ENCODE measurements at places on chromosomes 1 and 21.

DNA sequence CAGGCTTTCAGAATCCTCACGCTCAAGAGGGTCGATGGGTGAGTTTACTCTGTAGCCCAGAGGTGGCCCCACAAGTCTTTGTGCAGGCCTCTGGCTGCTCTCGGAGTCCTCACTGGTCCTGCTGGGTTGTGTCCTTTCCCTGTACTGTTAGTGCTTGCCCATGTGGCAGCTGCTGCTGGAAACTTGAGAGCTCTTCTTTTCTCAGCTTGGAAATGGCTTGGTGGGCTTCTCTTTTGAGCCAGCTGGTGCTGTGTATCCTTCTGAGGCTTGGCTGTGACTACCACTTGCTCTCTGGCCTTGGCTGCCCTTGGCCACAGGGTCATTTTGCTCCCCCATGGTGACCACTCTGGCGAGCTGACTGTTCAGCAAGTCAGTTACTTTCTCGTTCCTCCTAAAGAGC lies 82.2 kb upstream of the LMO4 start:
- no peak for DNase-seq

GRCh38 chr1:18007391-18008041 lies 100.1 kb upstream of the IGSF21 start:
- DNase-seq = no peak

DNA sequence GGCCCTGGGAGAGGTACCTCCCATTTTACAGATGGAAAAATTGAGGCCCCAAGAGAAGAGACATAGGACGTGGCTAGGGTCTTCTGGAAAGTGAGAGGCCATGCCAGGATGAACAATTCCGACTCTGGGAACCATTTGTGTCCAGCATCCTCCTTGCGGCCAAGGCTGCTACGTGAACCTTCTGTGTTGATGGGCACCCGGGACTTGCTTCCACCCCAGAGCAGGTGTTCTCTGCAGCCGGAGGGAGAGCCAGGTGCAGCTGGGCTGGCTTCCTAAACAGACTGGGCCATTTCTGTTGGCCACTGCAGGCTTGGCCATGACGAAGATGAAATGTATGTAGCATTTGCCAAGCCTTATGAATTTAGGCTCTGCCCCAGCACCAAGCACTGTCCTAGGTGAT lies 118.9 kb downstream of the PRDM2 start:
- DNase-seq = no peak

DNA sequence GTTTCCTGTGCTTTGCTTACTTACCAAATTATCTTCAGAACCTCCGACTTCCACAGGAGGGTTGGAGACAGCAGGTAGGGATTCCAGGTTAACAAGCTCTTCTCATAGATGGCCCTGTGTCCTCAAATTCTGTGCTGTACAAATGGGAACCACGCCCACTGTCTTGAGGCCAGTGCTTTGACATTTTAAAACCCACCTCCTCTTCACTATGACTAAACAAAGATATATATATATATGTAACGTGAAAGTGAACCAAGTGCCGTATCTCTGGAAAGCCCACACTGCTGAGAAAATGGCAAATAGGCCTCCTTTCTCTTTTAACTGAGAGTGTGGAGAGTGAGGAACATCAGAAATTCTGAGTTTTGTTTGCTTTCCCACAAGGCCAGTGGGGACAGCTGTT lies 99.6 kb downstream of the ZBTB18 start:
- DNase-seq = no peak

DNA sequence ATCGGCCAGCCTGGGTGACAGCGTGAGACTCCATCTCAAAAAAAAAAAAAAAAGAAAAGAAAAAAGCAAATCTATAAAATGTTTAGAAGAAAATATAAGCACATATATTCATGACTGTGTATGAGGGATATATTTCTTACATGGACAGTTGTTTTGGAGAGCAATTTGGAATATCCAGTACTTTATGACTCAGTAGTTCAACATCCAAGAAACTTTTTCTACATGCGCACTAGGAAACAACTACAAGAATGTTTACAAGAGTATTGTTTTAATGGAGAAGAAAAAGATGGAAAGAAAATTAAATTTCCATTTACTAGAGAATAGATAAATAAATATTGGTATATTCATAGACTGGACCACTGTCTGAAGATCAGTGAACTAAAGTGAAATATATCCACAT lies 77.5 kb downstream of the MAST2 start:
- DNase-seq = no peak

GRCh38 chr1:109115685-109116084 lies 1.8 kb downstream of the ELAPOR1 start:
- DNase-seq = peak; percentile 34

GRCh38 chr1:33957854-33958253 lies 94.0 kb downstream of the HMGB4 start:
- no peak for DNase-seq

DNA sequence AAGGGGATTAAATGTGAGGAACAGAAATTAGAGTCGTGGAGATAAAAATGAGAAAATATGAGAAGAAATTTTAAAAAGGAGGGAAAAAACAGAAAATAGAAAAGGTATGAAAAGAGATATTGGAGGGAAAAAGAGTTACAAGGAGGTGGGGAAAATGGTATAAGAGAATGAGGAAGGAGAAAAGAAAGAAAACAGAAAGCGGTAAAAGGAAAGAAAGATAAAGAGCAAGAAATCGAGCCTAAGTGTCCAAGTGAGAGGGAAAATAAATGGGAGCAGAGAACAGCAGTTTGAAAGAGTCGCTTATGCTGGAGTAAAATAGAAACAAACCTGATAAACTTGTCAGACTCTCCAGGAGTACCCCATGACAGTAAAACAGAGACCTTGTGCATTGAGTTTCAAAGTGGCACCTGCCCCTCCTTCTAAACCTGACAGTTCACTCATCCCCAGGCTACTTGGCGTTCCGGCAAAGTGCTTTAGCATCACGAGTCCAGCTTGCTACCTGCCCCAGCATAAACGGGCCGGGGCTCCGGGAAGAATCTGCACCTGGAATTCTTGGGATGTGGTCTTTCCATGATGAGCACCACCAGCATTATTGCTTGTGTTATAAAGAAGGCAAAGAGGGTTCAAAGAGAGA lies 585 bp downstream of the NEGR1 start:
- DNase-seq = peak; percentile 4

DNA sequence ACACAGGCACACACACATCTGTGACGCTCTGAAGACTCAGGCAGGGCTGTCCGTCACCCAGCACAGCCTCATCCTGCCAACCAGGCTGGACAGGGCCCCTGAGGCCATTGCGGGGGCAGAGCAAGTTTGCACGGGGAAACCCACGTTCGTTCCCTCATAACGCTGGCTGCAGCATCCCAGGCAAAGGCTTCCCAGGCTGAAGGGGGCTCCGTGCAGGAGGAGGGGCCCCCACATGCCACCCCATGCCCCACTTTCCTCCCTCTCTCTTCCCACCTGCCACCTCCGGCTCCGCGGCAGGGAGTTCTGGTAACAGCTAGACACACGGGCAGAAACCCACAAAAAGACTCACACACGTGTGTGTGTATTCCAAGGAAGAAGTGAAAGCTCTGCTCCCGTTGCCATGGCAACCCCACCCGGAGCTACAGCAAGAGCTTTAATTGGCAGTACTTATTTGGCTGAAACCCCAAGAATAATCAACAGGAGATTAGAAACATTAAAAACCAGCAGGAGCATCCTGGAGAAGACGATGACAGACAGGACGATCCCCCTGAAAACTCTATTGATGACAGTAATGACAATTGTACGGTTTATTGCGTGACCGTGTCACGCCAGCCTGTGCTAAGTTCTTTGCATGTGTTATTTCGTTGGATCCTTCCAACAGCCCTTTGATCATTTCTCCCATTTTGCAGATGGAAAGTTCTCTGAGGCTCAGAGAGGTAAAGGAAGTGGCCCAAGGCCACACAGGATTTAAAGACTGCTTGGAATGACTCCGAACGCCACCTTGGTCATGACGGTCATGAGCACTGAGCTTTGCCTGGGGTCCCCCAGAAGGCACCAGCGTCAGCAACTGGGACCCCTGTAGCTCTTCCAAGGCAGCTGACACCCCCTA lies 247.1 kb downstream of the NPHP4 start:
- no peak for DNase-seq

DNA sequence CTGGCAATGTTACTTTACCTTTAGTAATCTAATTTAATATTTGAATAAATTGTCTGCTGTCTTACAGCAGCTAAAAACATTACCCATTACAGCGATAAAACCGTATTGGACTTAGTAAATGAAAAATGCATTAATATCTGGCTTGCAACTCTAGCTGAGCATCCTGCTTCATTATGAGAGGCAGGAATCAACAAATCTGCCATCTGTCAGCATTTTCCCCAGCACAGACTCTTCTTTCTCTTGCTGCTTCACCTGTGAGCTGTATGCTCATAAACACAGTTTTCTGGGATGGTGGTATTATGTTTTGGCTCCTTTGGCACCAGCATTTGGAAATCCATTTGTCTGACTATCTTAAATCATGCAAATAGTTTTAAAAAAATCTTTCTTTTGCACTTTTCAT lies 487.1 kb downstream of the KCNT2 start:
- DNase-seq = no peak

- no peak for DNase-seq
Measured at GRCh38 chr1:244672946-244673682, 20.2 kb downstream of the DESI2 start.

DNA sequence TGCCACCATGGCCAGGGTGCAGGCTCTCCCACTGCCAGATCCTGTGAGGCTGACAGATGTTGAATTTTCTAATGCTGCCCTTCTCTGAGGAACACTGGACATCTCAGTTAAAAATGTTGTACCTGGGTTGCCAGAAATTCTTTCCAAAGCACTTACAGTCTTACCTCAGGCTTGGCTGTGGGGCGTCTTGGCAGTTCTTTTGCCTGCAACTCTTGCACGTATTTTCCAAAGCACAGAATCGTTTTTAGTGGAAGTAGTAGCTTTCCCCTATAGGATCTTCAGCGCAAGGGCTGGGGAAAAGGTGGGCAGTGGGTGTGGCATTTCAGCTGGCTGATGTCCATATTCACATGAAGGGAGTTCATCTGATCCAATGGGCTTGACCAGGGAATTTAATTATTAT lies 53.9 kb downstream of the EDN2 start:
- DNase-seq = no peak

- no peak for DNase-seq
Measured at GRCh38 chr1:3159121-3159520, 90.1 kb downstream of the PRDM16 start.

GRCh38 chr1:17400725-17401341 lies 28.8 kb downstream of the PADI6 start:
- no peak for DNase-seq

- DNase-seq = peak; percentile 48
Measured at GRCh38 chr21:34933609-34934335, 115.3 kb downstream of the RUNX1 start.

DNA sequence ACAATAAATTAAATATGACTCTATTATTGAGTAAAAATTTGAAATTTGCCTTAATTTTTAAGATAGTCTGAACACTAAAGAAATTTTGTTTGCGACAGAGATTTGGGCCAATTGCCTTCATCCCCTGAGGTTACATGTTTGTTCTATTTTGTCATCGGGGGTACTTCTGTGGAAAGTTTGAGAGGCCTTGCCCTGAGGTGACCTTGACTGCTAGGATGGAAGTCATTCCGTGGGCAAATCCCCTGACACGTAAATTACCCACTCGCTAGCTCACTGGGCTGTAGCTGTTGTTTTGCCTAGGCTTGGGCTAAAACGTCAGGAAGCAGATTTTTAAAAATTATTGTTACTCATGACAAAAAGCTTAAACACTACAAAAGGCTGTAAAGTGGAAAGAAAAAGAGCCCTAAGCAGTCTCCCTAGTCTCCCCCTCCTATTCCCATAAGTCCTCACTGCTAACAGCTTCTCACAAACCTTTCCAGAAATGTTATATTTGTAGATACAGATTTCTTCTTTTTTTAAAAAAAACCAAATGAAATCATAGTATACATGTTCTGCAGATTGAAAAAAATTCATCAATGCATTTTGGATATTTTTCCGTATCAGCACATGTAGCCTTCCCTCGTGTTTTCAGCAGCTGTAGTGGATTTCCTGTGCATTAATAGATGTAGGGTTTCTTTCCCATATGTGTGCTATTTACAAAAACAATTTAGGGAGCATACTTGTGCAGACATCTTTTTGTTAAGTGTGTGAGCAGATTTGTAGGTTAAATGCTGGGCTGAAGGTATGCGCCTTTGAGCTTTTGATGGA lies 142.7 kb downstream of the MRPS6 start:
- no peak for DNase-seq

- no peak for DNase-seq
Measured at GRCh38 chr1:160776178-160776577, 19.8 kb upstream of the LY9 start.

DNA sequence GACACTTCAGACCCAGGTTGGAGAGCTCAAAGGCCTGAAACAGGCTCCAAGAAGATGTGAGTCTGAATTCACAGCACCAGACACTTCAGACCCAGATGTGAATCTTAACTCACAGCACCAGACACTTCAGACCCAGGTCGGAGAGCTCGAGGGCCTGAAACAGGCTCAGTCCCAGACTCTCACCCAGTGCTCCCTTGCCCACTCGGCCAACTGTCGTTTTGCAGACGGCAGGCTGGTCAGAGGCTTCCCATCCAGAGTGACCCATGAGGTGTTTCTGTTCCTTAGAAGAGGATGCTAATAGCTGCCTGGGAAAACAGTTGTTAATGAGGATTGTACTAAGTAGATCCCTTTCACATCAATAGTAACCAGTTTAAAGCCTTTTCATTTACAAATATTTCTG lies 88.4 kb downstream of the ADARB1 start:
- no peak for DNase-seq

GRCh38 chr1:108049178-108049819 lies 84.3 kb upstream of the VAV3 start:
- DNase-seq = peak; percentile 12

DNA sequence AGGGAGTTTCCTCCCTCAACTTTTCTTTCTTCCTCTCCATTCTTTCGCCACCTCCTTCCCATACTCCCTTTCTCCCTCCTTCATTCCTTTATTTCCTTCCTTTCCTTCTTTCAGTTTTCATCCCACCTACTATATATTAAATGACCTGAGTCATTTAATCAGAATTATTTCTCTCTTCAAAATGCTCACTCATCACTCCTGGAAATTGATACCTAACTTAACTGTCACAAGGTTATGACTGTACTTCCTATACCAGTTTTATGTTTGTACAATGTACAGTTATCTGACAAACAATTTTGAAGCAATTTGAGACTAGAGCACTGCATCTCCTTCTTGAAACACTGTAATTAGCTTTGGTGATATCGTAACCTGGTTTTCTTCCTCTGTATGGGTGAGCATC lies 41.4 kb downstream of the NEXN start:
- no peak for DNase-seq

DNA sequence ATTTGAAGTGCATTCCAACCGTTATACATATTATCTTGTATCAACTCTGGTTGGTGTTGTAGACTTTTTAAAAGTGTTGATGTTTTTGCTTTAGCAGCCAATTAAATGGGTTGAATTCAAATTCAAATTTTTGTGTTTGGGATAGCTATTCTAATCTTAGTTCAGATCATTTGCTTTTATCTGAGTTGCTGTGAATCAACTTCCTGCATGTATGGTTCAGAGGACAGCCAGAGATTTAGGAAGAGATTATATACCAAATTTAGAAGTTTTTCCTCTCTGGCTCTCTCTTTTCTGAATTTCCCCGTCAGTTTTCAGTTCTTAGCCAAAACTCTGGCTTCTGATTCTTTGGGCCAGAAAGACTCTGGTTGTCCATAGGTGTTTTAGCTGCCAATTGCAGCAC lies 415.5 kb downstream of the NUF2 start:
- no peak for DNase-seq

- no peak for DNase-seq
Measured at GRCh38 chr1:164470996-164471395, 88.0 kb upstream of the PBX1 start.

- DNase-seq = no peak
Measured at GRCh38 chr1:75083848-75084514, 50.2 kb upstream of the LHX8 start.

Measured in activated T-cell treated with anti-CD3 and anti-CD28 coated beads, Interleukin-2, amount 50 U/mL, for 72 hours (primary cell).